Mucosa of descending colon (tissue), 3 donors: ENCODE measurements at places on chromosomes 7 and 10.

GRCh38 chr10:123639131-123639530 is 27.0 kb upstream of the GPR26 start:
- no peak for DNase-seq

GRCh38 chr10:48589266-48589665 is 15.6 kb downstream of the ARHGAP22 start:
- DNase-seq = no peak

GRCh38 chr7:20035279-20035875 is 181.8 kb downstream of the MACC1 start:
- no peak for DNase-seq

DNA sequence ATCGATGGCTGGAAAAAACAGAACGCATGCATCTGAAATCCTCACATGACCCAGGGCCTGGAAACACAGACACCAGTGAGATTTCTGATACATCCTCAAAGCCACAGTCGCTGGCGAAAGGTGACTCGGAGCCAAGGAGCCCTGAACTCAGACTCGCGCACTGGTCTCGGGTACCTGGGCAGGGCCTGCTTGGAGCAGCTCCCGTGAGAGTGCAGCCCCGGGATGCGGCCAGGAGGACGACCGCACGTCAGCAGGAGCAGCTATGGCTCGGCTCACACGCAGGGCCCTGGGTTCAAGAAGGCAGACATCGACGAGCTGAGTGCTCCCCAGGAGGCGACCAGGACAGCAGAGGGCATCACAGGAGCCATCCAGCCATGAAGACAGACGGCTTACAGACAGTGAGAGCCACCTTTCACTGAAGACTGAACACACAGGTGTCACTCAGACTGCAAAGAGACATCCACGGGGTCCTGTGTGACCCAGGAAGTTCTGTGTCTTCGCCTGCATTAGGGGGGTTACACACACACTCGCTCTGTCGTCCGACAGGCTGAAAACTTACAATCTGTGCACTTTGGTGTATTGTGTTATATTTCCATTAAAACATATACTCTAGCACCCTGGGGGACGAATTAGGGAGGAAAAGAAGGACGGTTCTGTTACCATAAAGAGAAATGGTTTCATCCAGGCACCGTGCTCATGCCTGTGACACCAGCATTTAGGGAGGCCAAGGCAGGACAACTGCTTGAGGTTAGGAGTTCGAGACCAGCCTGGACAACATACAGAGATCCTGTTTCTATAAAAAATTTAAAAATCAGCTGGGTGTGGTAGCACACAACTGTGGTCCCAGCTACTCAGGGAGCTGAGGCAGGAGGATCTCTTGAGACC is 227.7 kb downstream of the MAD1L1 start:
- DNase-seq = peak; percentile 10

- DNase-seq = no peak
Measured at GRCh38 chr7:20624666-20625385, 9.4 kb downstream of the ABCB5 start.

DNA sequence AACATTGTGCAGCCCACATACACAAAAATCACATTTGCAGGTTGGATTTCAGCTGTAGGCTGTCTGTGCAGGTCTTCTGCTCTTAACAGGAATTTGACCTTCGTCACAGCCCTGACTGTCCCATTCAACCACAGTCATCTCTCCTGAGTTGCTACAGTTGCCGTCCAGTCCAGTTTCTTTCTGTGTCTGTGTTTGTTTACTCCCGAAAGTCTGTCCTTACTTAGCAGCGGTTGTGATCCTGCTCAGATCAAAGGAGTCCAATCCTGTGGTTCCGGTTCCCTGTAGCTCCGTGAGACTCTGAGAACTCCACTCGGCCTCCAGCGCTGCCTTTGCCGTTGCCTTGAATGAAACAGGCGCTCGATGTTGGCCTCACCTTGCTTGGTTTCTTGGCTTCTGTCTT is 111.6 kb upstream of the GATA3 start:
- no peak for DNase-seq

GRCh38 chr7:100785878-100786277 is 41.4 kb downstream of the EPHB4 start:
- no peak for DNase-seq
